Activated CD4-positive, alpha-beta T cell treated with anti-CD3 and anti-CD28 coated beads, Interleukin-2, amount 50 U/mL, for 1 hour (primary cell): ENCODE measurements at places on chromosomes 5 and 9.
A peak's percentile ranks its signal among the peaks of the same experiment; 100 is the strongest.

DNA sequence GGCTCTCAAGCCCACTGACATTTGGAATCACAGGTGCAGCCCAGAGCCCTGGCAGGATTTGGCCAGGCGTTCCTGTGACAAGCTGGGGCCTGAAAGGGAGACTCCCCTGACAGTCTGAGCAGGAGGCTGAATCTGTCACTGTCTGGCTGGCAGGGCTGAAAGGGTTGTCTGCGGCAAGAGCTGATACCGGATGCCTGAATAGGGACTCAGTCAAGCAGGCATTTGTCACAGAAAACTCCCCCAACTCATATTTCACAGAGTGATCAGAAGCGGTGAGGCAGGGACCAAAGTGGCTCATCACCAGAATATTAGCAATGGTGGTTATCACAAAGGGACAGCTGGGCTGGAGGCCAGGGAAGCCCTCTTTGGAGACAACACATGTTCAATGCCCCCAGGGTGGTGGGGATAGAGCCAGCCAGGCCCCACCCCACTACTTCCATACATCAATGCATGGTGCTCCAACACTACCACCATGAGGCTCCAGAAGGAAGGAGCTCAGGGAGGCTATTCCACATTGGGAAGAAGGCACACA is 295.5 kb downstream of the DTWD2 start:
- DNase-seq, result no peak

GRCh38 chr9:129131300-129132145 is 20.3 kb downstream of the PTPA start:
- DNase-seq, result peak; percentile 85

- DNase-seq, result no peak
These were observed 201.8 kb upstream of the SGCD start for GRCh38 chr5:156125118-156125517.

DNA sequence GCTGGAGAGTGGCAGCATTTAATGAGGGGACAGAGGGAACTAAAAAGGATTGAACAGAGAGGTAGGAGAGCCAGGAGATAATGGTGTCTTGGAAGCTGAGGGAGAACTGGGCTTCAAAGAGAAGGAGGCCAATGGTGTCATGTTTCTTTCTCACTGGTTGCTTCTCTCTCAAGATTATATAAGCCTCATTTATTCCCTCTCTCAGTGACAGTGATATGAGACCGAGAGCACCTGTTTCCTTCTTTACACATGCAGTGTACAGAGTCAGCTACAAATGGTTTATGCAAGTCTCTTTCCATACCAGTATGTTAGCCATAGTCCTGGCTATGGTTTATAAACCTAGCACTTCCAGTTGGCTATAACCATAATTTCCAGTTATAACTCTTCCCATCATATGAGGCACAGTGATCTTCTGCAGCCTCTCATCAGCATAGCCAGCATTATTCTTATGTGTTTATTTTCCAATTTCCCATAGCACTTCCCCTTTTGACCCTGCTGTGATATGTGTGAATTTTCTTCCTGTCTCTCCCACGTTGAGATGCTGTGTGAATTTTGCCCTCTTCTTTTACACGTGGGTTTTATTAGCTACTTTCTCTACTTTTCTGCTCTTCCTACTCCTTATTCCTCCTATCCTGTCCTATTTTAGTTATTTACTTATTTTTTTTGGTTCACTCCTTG is 71.2 kb downstream of the UNC13B start:
- DNase-seq, result no peak

- no peak for DNase-seq
These were observed 60.9 kb downstream of the ROPN1L start for GRCh38 chr5:10502578-10502977.

DNA sequence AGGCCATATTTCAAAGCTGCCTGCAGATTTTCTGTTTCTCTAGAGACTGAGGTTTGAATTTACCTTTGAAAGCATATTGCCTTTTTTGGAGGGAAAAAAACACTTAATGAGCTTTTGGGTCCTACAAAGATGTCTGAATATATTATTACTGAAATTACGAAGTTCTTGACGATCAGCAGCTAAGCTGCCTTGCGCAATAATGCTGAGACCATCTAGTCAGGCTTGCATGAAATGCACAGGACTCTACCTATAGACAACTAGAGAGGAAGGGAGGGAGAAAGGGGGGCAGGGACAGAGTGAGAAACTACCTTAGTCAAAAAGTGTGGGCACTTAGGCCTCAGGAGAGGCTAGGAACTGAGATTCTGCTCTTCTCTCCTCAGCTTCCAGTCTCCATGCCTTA is 175.9 kb upstream of the KIF2A start:
- DNase-seq, result no peak

GRCh38 chr9:121154782-121155181 is 46.9 kb downstream of the RAB14 start:
- no peak for DNase-seq

- no peak for DNase-seq
These were observed 27.5 kb downstream of the DMRT2 start for GRCh38 chr9:1077616-1078015.

- no peak for DNase-seq
These were observed 5.7 kb downstream of the EGR1 start for GRCh38 chr5:138471052-138471361.

- DNase-seq, result no peak
These were observed 6.3 kb downstream of the SLC25A51 start for GRCh38 chr9:37897665-37898064.

DNA sequence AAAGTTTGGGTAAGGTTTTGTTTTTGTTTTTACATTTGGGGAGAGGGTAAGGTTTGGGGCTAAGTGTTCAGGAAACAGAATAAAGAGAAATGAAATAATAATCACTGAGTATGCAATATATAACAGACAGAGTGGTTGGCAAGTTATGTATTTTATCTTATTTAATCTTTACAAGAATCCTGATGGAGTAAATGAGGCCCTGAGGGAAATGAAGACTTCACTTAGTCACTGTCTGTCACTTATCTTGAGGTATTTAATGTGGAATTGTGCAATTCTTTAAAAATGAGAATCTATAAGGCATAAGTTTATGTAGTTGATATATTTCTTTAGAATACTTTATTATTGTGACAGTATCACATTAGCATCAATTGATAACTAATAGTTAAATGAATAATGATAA is 48.1 kb downstream of the TEK start:
- no peak for DNase-seq

GRCh38 chr9:7560669-7561305 is 238.8 kb downstream of the DMAC1 start:
- DNase-seq, result no peak

DNA sequence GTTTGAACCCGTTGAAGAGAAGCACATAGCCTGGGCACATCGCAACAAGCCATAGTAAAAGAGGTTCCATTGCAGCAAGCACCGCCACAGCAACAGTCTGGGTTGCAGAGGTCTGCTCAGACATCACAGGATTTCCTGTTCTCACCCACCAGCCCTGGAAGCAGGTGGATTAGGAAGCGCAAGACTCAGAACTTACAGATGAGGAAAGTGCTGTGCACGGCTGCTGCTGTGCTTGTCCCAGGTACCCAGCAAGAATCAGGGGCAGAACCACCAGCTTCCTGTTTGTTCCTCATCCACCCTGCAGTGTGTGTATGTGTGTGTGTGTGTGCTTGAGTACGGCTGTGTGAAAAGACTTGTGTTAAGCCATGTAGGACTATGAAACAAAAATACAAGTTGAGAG is 124.7 kb upstream of the IRX2 start:
- DNase-seq, result no peak

DNA sequence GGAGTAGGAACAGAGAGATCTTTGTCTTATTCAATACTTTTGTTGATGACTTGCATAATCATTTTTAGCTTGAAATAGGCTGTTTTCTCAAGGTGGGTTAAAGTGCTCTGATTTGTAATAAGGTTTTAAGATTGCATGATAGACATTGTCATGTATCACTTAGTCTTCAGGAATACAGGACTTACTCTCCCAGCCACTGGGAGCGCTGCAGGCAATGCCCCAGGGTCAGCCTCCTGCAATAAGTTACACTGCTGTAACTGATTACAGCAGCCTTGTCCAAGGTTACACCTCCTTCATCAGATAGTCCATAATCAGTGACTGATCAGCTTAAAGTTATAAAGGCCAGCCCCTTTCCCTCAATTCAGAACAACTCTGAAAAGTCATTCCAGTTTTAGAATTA is 218.6 kb downstream of the ESM1 start:
- DNase-seq, result no peak

GRCh38 chr5:775961-776861 is 8.3 kb downstream of the ZDHHC11B start:
- DNase-seq, result no peak

- DNase-seq, result peak; percentile 32
These were observed 809 bp downstream of the SLC44A1 start for GRCh38 chr9:105245029-105245890.

DNA sequence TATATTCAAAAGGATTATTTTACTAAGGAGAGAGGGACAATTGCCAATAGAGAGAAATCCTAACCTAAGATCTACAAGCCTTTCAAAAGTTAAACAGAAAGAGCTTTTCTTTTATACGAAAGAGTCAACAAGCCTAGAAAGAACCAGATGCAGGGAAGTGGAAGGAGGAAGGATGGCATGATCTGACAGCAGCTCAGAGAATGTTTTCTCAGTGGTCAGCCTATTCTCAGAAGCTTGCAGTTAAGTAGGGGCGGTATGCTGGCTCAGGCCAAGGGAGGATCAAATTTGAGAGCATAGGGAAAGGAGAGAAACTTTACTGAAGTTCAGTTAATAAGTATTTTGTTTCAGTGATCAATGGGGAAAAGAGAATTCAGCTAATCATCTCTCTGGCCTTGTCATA is 88.0 kb upstream of the FTMT start:
- DNase-seq, result no peak

- DNase-seq, result no peak
These were observed 184.8 kb upstream of the TBCA start for GRCh38 chr5:77960863-77961396.

- peak; percentile 50 for DNase-seq
These were observed 96.5 kb downstream of the GADD45G start for GRCh38 chr9:89701221-89701798.

DNA sequence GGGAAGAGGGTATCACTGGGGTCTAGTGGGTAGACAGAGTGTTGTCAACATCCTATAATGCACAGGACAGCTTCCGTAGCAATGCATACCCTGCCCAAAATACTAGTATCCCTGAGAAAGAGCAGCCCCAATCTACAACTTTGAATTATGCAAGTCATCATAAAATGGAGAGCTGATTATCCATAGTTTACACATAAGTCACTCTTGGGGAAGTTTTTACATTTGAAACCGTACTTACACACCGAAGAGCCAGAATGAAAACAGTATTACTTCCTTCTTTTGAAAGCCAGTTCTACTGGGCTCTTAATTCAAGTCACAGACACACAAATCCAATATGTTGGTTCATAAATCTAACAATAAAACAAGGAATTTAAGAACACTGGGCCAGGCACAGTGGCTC is 21.6 kb downstream of the RNF145 start:
- no peak for DNase-seq

DNA sequence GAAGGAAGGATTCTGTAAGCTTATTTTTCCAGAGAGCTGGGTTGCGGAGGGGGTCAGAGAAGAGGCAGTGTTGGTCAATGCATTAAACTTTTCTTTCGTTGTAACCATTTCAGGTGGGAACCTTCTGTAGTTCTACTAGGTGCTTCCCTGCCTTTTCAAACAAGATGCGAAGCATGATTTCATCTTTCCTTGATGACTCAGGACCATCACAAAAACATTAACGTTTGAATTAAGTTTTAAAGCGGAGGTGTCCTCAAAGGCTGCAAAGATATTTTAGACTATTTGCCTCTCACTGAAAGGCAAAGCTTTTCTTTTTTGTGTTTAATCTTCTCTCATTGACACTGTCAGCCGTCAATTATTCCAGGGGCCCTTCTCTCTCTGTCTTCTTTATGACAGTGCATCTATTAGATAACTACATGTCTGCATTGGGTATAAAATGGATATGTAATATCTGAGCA is 26.3 kb upstream of the FAT2 start:
- no peak for DNase-seq

GRCh38 chr9:126915281-126915816 is 767 bp downstream of the RALGPS1 start:
- DNase-seq, result peak; percentile 51

- DNase-seq, result peak; percentile 9
These were observed 115.9 kb downstream of the RGS3 start for GRCh38 chr9:113579283-113580040.

- DNase-seq, result no peak
These were observed 473.0 kb downstream of the EBF1 start for GRCh38 chr5:158626718-158627117.

DNA sequence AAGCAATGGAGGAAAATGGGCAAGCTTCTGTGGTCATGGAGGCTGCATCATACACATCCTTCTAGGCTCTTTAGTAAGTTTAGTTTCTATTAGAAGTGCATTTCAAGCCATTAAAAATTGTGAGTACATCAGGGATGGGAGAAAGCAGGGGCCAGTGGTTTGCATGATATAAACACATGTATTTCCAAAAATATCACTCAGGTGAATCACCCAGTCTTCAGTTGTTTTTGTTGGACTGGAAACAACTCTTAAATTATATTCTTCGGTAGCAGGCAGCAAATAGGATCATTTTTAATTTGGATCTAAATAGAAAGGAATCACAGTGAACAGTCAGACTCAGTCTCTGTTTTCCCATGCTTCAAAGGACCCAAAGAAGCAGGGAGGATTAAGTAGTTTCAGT is 657.9 kb downstream of the TLR4 start:
- no peak for DNase-seq

GRCh38 chr5:60020457-60020856 is 126.9 kb upstream of the PDE4D start:
- no peak for DNase-seq

GRCh38 chr5:91910655-91911054 is 527.5 kb upstream of the ARRDC3 start:
- no peak for DNase-seq

GRCh38 chr9:91943478-91944470 is 6.3 kb downstream of the ROR2 start:
- no peak for DNase-seq

- no peak for DNase-seq
These were observed 6.3 kb downstream of the IFNA21 start for GRCh38 chr9:21160178-21160577.

GRCh38 chr9:2413160-2413805 is 208.3 kb upstream of the VLDLR start:
- DNase-seq, result no peak

DNA sequence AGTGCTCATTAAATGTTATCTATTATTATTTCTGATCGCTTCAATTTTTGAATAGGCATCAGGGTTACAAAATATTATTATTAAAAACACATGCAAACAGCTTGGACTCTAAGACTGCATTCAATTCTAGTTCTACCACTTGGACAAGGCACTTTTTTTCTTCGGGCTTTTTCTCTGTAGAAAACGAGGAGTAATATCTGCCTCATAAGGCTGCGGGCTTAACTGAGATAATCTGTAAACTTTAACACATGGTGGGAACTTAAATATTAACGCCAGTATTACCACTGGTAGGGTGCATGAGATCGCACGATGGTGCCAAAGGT is 511 bp upstream of the SPDL1 start:
- no peak for DNase-seq

DNA sequence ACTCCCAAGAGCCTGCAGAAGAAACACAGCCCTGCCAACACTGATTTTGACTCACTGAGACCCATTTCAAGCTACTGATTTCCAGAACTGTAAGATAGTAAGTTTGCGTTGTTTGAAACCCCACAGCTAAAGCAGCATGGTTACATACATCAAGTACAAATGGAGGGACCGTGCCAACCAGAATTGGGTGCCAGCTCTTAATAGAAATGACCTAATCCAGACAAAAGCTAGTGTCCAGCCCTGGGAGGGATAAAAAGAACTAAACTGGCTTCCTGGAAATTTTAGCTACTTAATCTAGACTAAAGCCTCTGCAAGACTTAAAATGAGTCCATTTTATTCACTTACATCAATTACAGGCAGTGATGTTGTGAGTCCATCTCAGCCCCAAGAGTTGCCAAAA is 122.6 kb downstream of the ADAMTS12 start:
- DNase-seq, result no peak

- DNase-seq, result no peak
These were observed 1.4 kb downstream of the ADAMTS2 start for GRCh38 chr5:179343719-179344430.
